ENCODE measurements at places on chromosomes 5 and 9.

DNA sequence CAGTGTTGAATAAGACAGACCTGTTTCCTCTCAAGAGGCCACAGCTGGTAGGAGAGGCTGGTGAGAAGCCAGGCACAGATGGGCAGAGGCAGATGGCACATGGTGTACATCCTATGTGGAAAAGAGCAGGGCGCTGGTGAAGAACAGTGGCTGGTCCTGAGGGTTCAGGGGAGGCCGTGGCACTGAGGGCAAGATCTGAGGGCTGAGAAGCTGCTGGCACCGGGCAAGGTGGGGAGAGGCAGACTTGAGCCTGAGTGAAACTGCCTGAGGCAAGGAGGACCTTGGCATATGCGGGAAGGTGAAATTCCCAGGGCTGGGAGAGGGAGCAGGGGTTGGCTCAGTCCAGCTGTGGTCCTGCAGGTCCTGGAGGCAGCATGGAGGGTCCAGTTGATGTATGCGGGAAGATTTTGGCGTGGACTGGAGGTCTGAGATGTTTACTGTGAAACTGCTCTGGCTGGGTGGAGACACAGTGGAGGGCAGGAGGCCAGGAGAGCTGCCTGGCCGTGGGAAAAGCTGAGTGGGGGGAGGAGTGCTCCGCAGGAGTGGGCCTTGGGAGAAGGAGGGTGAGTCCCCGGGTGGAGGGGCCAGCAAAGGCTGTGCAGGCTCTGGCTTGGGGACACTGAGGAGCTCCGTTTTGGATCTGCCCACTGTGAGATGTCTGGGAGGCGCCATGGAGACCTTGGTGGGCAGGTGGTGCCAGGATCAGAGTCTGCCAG is 2.6 kb downstream of the MAN1B1 start:
- no peak for DNase-seq

GRCh38 chr9:104987743-104988142 is 59.8 kb upstream of the ABCA1 start:
- no peak for DNase-seq

DNA sequence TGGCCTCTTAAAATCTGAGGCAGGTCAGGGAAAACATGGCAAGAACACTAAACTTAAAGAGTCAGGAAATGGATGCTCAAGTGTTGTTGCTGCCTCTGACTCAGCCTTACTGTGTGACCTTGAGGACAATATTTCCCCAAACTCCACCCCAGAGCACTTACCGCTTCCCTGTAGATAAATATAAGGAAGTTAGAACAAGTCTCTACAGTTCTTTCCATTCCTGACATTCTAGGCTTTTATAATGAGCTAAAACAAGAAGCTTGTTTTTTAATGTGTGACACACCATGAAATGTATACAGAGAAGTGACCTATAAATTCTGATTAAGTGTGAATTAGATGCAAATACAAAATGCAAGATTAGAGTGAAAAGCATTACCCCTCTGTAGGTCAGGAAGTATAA is 129.3 kb downstream of the GRIA1 start:
- DNase-seq = peak; percentile 87

- no peak for DNase-seq
Observed at GRCh38 chr9:127207734-127208410, 56.7 kb upstream of the GARNL3 start.

DNA sequence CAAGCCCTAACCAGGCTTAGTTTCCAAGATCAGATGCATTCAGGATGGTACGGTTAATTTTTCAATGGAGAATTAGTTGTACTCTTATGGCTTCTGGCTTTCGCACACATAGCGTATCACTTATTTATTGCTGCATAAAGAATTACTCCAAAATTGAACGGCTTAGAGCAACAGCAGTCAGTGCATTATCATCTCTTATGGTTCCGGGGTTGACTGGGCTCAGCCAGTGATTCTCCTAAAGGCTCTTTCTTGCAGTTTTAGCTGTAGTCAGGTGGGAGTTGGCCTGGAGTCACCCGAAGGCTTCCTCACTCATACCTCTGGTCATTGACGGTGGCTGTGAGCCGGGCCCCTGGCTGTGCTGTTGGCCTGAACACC is 595 bp upstream of the GRHPR start:
- DNase-seq = no peak

GRCh38 chr9:113463418-113464285 is at the start of gene RGS3:
Gene RGS3 (plus strand): TSS chr9:113463727. CDS start chr9:113463803, 76 bp downstream.
- DNase-seq = no peak

DNA sequence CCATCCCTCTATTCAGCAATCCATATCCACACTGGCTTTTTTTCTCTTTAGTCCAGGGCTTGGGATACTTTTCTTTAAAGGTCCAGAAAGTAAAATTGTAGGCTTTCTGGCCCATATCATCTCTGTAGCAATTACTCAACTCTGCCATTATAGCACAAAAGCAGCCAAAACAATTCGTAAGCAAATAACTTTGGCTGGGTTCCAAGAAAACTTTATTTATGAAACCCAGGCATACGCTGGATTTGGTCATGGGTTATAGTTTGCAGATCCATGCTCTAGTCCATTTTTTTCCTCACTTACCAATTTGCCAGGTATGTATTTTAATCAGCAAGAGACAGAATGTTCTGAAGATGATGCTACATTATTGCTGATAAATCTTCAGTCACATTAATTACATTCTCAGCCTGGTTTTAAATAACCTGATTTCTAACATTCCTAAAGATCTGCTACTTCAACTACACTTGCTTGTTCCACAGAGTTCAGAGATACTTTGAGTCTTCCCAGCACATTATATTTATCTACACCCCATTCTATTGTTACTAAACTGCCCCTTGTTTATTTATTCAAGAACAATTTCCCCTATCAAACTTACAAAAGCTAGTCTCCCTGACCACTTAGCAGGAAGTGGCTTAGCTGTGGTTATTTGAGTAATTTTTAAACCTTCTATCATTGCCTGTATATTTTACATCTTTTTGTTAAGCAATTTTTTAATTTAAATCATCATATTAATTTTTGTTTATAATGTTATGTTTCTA is 161.0 kb downstream of the ISL1 start:
- DNase-seq = peak; percentile 7

DNA sequence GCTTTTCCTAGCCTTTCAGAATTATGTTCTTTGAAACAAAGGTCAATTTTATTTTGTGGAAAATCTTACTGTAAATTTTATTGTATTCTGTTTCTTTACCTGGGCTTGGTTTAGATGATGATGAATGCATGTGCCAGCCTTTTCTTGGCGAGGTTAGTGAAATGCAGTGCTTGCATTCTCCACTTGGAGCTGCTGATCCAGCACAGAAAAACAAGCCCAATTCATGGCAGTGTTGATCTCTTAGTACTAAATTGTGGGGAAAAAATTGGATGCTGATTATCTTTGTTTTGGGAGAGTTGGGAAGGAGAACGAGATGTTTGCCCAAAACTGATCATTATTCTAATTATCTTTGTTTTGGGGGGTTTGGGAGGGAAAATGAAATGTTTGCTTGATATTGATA is 3.7 kb downstream of the HABP4 start:
- DNase-seq = peak; percentile 54

- DNase-seq = no peak
Observed at GRCh38 chr5:95630394-95630917, 10.6 kb downstream of the GPR150 start.

GRCh38 chr9:91697201-91697600 is 252.8 kb downstream of the ROR2 start:
- no peak for DNase-seq

DNA sequence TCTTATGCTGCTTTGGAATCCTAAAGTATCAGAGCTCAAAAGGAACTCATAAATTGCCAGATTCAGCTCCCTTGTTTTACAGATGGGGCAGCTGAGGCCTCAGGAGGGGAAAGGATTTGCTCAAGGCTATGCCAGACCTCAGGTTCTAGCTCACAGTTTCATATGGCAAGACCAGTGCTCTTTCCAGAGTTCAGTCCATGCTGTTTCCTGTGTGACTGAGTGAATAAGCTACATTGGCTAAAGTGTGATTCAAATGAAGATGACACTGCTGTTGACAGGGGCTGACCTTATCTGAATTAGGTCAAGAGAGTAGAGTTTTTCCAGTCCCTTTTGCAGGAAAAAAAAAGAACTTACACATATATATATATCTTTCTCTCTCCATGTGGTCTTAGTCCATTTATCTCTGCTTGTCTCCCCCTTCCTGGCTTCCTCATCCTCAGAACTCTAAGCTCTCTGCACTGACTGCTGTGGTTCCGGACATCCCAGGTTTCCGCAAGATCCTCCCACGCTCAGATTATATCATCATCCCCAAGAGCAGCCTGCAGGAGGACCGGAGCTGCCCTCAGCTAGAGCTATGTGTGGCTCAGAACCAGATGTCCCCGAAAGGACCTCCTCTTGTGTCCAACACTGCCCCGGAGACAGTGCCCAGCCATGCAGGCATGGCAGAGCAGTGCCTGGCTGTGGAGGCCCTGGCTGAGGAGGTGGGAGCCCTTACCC is 9.3 kb downstream of the HMGXB3 start:
- DNase-seq = peak; percentile 72

- no peak for DNase-seq
Observed at GRCh38 chr9:96253059-96253696, 48.8 kb downstream of the HSD17B3 start.

- DNase-seq = no peak
Observed at GRCh38 chr5:121158451-121158850, 693.2 kb upstream of the FTMT start.
